ENCODE measurements at places on chromosomes 6 and 20.

DNA sequence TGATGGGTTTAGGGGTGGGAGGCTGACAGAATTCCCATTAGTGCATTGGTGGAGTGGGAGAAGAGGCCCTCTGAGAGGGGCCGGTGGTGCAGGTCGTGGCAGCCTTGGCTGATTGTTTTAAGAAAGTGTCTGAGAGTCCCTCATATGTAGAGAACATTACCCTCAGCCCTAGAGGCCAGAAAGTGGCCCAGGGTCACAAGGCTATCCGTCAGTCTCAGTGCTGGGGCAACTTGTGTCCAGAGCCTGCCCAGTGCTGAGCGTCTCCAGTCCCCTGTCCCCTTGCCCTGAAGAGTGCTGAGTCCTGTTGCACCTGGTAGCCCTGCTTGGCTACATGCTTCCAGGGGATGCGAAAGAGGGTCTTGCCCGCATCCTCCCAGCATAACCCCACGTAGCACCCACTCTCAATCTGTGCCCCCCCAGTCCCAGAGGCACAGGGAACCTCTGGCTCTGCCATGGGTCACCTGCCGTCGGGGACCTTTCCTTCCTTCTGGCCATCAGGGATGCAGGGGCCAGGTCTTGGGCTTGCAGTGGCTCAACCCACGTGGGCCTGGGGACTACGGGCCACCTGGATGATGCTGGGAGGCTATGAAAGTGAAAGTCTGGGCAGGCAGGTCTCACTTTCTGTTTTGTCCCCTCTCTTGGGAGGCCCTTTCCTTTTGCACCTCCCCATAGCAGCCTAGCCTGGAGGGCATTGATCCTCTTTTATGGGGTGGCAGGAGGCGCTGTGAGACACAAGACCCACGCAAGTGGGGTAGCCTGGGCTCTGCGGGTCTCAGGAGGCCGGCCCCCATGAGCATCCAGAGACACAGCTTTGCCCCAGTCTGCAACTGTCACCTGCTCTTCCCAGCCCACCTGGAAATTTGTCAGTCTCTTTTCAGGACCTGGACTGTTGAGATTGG is 12.2 kb downstream of the DUSP15 start:
- DNase-seq = no peak

- no peak for DNase-seq
These were observed 177.0 kb upstream of the MMS22L start for GRCh38 chr6:97459986-97460385.

- DNase-seq = no peak
These were observed 91.9 kb upstream of the TSHZ2 start for GRCh38 chr20:52880259-52880658.

DNA sequence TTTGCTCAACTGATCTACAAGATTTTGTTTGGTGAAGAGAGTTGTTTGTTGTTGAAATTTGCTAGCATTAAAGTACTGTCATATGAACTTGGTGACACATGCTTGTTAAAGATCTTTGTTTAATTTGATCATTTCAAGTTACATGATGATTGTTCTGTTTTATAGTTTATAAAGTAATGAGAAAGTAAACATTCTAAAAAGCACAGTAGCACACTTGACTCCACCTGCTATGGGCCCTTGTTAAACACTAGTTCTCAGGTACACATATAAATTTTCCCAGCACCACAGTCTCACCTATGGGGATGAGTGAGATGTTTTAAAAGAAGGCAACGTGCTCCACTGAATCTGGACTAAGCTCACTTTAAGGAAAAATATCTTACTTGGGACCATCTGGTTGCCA is 14.1 kb downstream of the MCHR2 start:
- DNase-seq = no peak

- DNase-seq = no peak
These were observed 3.7 kb upstream of the SMAP1 start for GRCh38 chr6:70663881-70664466.

- no peak for DNase-seq
These were observed 258.7 kb downstream of the DLL1 start for GRCh38 chr6:170032197-170032596.

GRCh38 chr6:30877419-30878262 is 6.7 kb upstream of the DDR1 start:
- no peak for DNase-seq

DNA sequence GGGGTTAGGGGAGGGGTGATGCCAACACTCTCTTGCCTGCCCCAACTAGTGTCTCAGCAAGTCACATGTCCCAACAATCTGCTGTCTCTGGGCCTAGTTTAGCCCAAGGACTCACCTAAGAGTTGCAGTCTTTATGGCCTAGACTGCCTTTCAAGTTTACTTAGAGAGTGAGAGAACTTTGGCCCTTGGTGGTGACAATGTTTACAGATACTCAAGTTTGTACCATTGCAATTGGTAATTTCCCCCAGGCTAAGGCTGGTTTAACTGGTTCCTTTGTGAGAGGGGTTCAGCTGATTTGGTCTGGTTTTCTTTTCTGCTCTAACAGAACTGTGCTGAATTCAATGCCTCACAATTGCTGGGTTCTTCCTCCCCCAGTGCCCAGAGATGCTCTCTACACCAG is 1279.9 kb upstream of the EYS start:
- DNase-seq = no peak

DNA sequence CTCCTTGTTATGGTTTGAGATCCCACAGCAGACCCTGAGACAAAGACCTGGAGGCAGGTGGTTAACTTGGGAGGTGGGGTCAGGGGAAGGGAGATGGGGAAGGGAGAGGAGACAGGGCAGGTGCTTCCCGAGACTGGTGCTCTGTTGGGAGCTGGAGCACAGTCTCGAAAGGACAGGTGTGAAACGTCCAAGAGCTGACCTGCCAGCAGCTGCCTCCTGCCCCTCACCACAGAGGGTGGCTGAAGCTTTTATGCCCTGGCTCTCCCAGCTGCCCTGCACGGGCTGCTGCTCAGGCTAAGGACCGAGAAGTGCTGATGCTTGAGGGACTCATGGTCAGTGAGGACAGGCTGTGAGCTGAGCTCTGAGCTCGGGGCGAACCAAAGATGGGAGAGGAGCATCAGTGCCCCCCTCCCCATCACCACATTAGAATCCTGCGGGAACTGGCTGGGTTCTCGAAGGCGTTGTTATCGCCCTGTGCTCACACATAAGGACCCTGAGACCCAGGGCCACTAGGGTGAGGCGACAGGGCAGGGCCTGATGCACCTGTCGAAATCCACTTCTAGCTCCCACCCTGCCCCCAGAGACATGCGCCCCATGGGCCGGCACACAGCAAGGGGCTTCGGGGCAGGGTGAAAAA is 25.3 kb upstream of the CD93 start:
- DNase-seq = no peak

- no peak for DNase-seq
These were observed 422 bp downstream of the NCR3 start for GRCh38 chr6:31592396-31592771.

- DNase-seq = no peak
These were observed 199.2 kb downstream of the BMP2 start for GRCh38 chr20:6966721-6967120.

GRCh38 chr6:157054531-157054979 is 268.8 kb downstream of the TMEM242 start:
- DNase-seq = no peak

- no peak for DNase-seq
These were observed 18.2 kb upstream of the AVP start for GRCh38 chr20:3102575-3103368.

DNA sequence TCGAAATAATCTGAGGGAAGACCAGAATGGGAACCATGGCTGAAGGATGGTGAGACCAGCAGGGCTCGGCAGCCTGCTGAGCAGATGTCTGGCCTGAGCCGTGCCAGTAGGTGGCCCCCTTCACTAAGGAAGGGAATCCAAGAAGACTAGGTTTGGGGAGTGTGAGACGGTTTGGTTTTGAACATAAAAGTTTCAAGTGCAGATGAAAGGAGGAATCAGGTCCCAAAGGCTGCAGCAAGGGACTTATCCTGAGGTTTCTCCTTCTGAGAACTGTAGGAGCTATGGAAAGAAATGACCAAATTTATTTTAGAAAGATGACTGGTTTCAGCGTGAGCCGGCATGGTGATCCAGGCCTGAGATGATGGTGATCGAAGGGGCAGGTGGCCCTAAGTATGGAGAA is 4.6 kb upstream of the OSER1 start:
- no peak for DNase-seq

- no peak for DNase-seq
These were observed 41.8 kb downstream of the SLC22A23 start for GRCh38 chr6:3415082-3415453.

Data from epithelial cell of proximal tubule (primary cell).